Activated CD4-positive, alpha-beta T cell treated with anti-CD3 and anti-CD28 coated beads for 4 hours (primary cell): ENCODE measurements at places on chromosomes 2 and 18.

DNA sequence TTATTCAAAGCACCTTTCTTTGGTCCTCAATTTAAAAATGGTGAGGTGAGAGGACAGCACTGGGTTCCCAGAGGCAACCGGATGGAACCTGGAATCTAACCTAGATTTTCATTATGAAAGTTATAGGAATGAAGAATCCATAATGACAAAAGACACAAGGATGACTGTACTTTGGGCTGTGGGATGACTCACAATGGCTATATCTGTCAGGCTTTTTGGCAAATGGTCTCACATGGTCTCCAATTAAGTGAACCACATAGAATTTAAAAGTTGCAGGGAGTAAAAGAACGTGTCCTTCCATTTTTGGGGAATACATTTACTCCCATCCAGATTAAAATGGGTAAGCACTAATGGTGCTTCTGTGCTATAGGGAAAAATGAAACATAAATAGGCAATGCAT is 31.8 kb upstream of the LYPD1 start:
- no peak for DNase-seq

DNA sequence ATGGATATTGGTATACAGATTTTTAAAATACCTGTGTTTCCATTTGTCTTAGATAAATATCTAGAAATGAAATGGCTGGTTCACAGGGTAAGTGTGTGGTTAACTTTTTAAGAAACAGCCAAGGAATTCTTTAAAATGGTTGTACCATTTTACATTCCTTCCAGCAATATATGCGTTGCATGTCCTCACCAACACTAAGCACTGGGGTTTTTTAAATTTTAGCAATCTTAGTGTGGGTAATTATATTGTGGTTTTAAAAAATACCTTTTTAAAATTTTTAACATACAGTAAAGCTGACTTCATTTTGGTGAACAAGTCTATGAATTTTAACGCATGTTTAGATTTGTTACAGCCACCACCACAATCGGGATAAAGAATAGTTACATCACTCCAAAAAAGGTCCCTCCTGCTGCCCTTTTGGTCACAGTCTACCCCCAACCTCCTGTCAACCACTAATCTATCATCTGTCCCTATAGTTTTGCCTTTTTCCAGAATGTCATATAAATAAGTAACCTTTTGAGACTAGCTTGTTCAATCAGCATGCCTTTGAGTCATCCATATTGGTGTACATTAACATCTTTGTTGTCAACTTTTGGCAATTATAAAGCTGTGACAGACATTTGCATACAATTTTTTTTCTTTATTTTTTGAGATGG is 128.1 kb upstream of the MSTN start:
- no peak for DNase-seq

- DNase-seq = no peak
These were observed 176.1 kb upstream of the DLGAP1 start for GRCh38 chr18:4631239-4631638.

DNA sequence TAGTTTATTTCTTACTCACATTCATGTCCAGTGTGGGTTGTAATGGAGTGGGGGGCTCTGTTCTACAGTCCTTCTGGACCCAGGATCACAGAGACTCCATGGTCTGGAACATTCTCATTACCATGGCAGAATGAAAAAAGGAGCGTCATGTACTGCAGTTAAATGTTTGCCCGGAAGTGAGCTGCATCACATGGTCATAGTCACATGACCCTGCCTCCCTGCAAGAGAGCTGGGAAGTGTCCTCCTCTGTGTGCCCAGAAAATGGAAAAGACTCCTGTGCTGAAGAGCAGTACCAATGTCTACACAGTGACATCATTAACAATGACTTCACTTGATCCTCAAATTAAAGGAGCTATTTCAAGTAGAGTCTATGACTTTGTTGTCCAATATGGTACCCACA is 74.0 kb upstream of the ZBTB14 start:
- DNase-seq = no peak

GRCh38 chr2:237979331-237979730 is 12.5 kb downstream of the UBE2F start:
- no peak for DNase-seq

GRCh38 chr2:46776687-46777327 is 138.8 kb downstream of the MCFD2 start:
- peak; percentile 38 for DNase-seq
